ENCODE measurements at places on chromosomes 2 and 18. TPM values are rescaled to one million over a fixed set of nuclear protein-coding genes. Genes with fewer than 3 reads are reported as not detected.

- H3K4me1 ChIP-seq = peaks cover 8% of the 10 kb centered on the region
- no peak overlapping the region for H3K4me3 ChIP-seq
- no peak for DNase-seq
- H3K36me3 ChIP-seq = no peaks in the 10 kb centered on the region
- no peak overlapping the region for H3K27ac ChIP-seq
Measured at GRCh38 chr2:30283931-30284565, 52.7 kb downstream of the LBH start.

- no peaks in the 10 kb centered on the region for H3K27me3 ChIP-seq
- no peaks in the 10 kb centered on the region for H3K36me3 ChIP-seq
- no peak for DNase-seq
Measured at GRCh38 chr2:110818767-110819481, 86.6 kb downstream of the ACOXL start.

- no peaks in the 10 kb centered on the region for H3K36me3 ChIP-seq
- no peak overlapping the region for H3K4me3 ChIP-seq
- no peaks in the 10 kb centered on the region for H3K4me1 ChIP-seq
- no peaks in the 10 kb centered on the region for H3K27me3 ChIP-seq
- no peak overlapping the region for H3K27ac ChIP-seq
Measured at GRCh38 chr18:54924948-54925347, 34.3 kb downstream of the CCDC68 start.

- no peak overlapping the region for H3K27ac ChIP-seq
- peaks cover 6% of the 10 kb centered on the region for H3K4me1 ChIP-seq
- H3K27me3 ChIP-seq = no peaks in the 10 kb centered on the region
- no peak for DNase-seq
- H3K4me3 ChIP-seq = no peak overlapping the region
Measured at GRCh38 chr2:113240150-113240914, 38.4 kb downstream of the PAX8 start.

GRCh38 chr2:64063924-64064331 lies 44.7 kb upstream of the VPS54 start:
- no peaks in the 10 kb centered on the region for H3K36me3 ChIP-seq
- no peak overlapping the region for H3K27ac ChIP-seq
- H3K4me3 ChIP-seq = no peak overlapping the region
- DNase-seq = no peak

GRCh38 chr18:44450226-44450625 lies 230.5 kb upstream of the SETBP1 start:
- no peaks in the 10 kb centered on the region for H3K36me3 ChIP-seq
- H3K4me3 ChIP-seq = no peak overlapping the region
- H3K27me3 ChIP-seq = no peaks in the 10 kb centered on the region
- no peak for DNase-seq
- H3K27ac ChIP-seq = no peak overlapping the region

GRCh38 chr2:217113491-217113890 lies 253.6 kb upstream of the TNP1 start:
- H3K27ac ChIP-seq = no peak overlapping the region
- no peaks in the 10 kb centered on the region for H3K27me3 ChIP-seq
- no peak overlapping the region for H3K4me3 ChIP-seq
- no peaks in the 10 kb centered on the region for H3K4me1 ChIP-seq
- DNase-seq = no peak
- H3K36me3 ChIP-seq = no peaks in the 10 kb centered on the region

- H3K27me3 ChIP-seq = no peaks in the 10 kb centered on the region
- H3K4me3 ChIP-seq = no peak overlapping the region
- no peak for DNase-seq
- H3K4me1 ChIP-seq = peaks cover 9% of the 10 kb centered on the region
- H3K36me3 ChIP-seq = peaks cover 3% of the 10 kb centered on the region
Measured at GRCh38 chr2:73836141-73836943, 7.6 kb downstream of the STAMBP start.

GRCh38 chr18:78501251-78501650 lies 478.4 kb upstream of the SALL3 start:
- no peaks in the 10 kb centered on the region for H3K4me1 ChIP-seq
- H3K27ac ChIP-seq = no peak overlapping the region
- DNase-seq = no peak
- no peak overlapping the region for H3K4me3 ChIP-seq
- no peaks in the 10 kb centered on the region for H3K27me3 ChIP-seq

DNA sequence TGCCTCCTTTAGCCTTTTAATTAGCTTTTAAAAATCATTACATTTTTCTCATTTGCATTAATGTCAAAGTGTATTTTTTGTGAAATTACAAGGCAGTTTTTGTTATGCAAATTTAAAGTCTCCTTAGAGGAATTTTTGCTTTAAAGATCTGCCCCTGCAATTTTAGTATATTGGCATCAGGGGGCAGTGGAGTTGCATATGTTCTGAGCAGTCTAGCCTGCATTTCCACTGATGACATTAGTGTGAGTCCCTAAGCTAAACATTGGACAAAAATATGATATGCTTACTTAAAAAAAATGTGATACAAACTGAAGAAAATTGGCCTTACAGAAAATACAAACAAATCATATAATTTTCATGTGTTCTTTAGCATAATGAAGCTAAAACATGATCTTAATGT lies 426.5 kb downstream of the SLC4A3 start:
- no peak overlapping the region for H3K27ac ChIP-seq
- no peaks in the 10 kb centered on the region for H3K27me3 ChIP-seq
- H3K36me3 ChIP-seq = no peaks in the 10 kb centered on the region

GRCh38 chr2:17916584-17916983 lies 38.1 kb downstream of the KCNS3 start:
- H3K4me1 ChIP-seq = no peaks in the 10 kb centered on the region
- H3K27ac ChIP-seq = no peak overlapping the region
- no peak for DNase-seq
- no peaks in the 10 kb centered on the region for H3K27me3 ChIP-seq
- H3K36me3 ChIP-seq = no peaks in the 10 kb centered on the region

- no peaks in the 10 kb centered on the region for H3K4me1 ChIP-seq
- DNase-seq = no peak
- H3K4me3 ChIP-seq = no peak overlapping the region
- no peak overlapping the region for H3K27ac ChIP-seq
- no peaks in the 10 kb centered on the region for H3K27me3 ChIP-seq
- no peaks in the 10 kb centered on the region for H3K36me3 ChIP-seq
Measured at GRCh38 chr2:115285416-115285815, 843.0 kb downstream of the DPP10 start.

GRCh38 chr2:68747900-68748299 lies 13.3 kb downstream of the ARHGAP25 start:
- DNase-seq = no peak
- peaks cover 32% of the 10 kb centered on the region for H3K36me3 ChIP-seq
- no peak overlapping the region for H3K4me3 ChIP-seq

GRCh38 chr2:71240794-71241193 lies 13.9 kb upstream of the PAIP2B start:
- no peak overlapping the region for H3K4me3 ChIP-seq
- no peak for DNase-seq
- H3K27ac ChIP-seq = no peak overlapping the region
- H3K4me1 ChIP-seq = no peaks in the 10 kb centered on the region
- no peaks in the 10 kb centered on the region for H3K36me3 ChIP-seq
- H3K27me3 ChIP-seq = no peaks in the 10 kb centered on the region

DNA sequence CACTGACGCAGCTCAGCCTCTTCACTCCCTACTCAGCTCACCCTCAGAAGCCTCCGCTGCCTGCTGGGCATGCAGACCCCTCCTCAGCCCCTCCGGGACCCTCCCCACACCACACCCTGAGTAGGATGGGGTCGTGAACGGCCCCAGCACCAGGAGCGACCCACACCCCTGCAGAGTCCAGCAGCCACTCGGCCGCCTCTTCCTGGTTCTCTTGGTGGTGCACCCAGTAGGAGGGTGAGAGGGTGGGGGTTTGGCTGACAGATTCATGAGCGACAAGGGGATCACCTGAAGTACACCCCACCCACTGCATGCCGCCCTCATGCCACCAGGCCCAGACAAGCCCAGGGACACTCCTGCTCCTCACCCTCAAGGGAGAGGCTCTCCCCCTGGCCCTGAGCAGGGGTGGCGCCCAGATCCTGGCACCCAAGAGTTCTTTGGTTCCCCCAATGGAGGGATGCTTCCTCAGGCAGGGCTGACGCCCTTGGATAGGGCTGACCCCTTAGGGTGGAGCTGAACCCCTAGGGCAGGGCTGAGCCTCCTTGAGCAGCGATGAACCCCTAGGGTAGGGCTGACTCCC lies 76.6 kb upstream of the GPC1 start:
- no peak for DNase-seq
- H3K36me3 ChIP-seq = no peaks in the 10 kb centered on the region
- no peaks in the 10 kb centered on the region for H3K27me3 ChIP-seq

- no peak for DNase-seq
- peaks cover 5% of the 10 kb centered on the region for H3K4me1 ChIP-seq
- H3K36me3 ChIP-seq = no peaks in the 10 kb centered on the region
- no peak overlapping the region for H3K27ac ChIP-seq
Measured at GRCh38 chr18:12750076-12750714, 47.4 kb downstream of the PSMG2 start.

GRCh38 chr2:233039212-233039845 lies 6.9 kb downstream of the NEU2 start:
- no peaks in the 10 kb centered on the region for H3K36me3 ChIP-seq
- no peak overlapping the region for H3K4me3 ChIP-seq
- DNase-seq = no peak
- no peak overlapping the region for H3K27ac ChIP-seq

The SERPINB4 gene
- not detected for total RNA-seq

The FNDC4 gene
- not detected for total RNA-seq

The GAL3ST2 gene
- total RNA-seq = 0.39 TPM

The KCNS3 gene
- not detected for total RNA-seq

The C2orf80 gene
- total RNA-seq = not detected

The LYPD1 gene
- total RNA-seq = not detected

Measured in CD4-positive, alpha-beta memory T cell (primary cell).